Activated CD4-positive, alpha-beta T cell treated with anti-CD3 and anti-CD28 coated beads for 48 hours (primary cell): ENCODE measurements at places on chromosomes 6 and 20.
A peak's percentile ranks its signal among the peaks of the same experiment; 100 is the strongest.

DNA sequence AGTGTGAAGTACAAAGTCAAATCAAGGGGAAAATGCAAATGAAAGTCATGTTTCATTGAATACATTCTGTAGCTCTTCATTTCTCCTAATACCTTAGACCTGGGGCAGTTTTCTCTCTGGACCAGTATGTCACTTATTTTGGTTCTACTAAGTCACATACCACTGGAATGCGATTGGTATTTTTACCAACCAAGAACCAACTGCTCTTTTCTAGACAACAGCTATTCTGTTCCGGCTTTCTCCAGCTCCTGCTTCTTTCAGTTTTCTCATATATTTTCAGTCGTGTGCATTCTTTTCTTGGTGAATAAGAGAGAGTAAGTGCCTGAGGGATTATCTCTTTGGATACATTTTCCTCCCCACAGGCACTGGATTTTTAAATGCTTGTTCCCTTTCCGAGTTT lies 39.2 kb upstream of the SPACA1 start:
- DNase-seq = no peak

- DNase-seq = no peak
These were observed 404.8 kb downstream of the CD109 start for GRCh38 chr6:74100719-74101287.

GRCh38 chr6:66865771-66866170 lies 1158.7 kb upstream of the EYS start:
- no peak for DNase-seq

- DNase-seq = peak; percentile 59
These were observed 778 bp upstream of the LOC128125822 start for GRCh38 chr6:63571361-63572043.

DNA sequence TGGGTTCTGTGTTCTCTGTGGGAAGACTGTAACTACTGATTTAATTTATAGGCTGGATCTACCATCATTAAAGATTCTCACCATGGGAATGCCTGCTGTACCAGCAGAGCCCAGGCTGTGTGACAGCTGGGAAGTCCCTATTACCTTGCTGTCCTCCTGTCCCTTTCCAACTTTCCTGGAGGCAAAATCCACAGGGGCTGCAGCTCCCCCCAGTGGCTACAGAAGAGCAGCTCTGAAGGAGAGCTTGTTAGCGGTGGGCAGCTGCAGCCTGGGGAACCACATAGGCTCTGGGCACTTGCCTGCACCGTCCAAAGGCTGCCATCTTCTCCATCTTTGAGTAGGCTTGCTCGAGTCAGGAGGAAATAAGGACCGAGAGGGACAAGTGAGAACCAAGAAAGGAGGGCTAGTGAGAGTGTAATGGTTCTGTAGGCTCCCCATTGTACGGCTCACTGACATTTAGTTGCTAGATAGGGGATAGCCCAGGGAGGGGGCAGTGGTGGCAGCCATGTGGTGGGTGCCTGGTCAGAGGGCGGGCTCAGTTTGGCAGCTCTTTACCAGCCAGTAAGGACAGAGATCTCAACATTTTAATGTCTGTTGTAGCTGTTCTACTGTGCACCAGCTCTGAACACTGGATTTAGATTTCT lies 155.1 kb upstream of the MLIP start:
- DNase-seq = no peak

DNA sequence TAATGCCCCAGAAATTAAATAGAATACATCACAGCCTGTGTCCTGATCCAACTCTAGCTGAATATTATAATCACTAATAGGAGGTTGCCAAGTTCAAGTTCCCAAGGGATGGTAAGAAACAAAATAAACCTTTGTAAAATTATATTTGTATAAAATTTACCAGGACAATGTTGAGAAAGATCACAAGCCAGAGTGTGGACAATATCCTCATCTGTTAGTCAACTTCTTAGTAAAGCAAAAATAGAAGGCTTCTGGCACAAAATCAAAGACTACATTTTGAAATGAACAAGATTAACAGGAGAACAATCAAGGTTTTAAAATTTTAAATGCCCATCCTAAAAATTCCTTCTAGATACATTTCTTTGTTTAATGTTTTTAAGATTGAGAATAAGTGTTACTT lies 290.4 kb upstream of the HSF2 start:
- no peak for DNase-seq

DNA sequence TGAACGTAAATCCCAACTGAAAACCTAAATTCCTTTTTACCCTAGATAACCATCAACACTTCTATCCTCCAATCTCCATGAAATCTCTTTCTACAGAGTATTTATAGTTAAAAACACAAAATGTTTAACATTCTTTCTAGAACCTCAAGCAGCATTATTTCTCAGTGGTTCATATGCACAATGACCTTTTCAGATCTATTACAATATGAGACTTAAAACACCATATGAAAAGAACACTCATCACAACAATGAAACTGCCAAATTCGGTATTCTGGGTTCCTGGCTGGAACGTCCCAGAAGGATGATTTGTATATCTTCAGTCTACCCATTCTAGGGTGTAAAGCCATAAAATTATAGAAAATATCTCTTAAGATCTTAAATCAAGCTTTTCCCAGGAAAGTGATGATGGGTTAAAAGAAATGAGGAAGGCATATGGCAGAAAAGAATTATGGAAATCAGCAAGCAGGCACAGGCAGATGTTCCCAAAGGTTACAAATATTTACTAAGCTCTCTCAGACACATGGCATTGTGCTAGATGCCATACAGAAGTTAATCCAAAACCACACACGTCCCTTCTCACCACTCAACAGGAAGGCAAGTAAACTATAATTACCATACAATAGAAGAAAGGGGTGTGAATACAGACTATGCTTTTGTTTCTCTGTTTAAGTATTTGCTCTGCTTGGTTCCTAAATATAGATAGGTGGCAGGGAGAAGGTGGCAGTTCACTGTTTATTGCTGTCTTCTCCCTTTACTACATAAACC lies 118.0 kb downstream of the CHD6 start:
- DNase-seq = no peak

DNA sequence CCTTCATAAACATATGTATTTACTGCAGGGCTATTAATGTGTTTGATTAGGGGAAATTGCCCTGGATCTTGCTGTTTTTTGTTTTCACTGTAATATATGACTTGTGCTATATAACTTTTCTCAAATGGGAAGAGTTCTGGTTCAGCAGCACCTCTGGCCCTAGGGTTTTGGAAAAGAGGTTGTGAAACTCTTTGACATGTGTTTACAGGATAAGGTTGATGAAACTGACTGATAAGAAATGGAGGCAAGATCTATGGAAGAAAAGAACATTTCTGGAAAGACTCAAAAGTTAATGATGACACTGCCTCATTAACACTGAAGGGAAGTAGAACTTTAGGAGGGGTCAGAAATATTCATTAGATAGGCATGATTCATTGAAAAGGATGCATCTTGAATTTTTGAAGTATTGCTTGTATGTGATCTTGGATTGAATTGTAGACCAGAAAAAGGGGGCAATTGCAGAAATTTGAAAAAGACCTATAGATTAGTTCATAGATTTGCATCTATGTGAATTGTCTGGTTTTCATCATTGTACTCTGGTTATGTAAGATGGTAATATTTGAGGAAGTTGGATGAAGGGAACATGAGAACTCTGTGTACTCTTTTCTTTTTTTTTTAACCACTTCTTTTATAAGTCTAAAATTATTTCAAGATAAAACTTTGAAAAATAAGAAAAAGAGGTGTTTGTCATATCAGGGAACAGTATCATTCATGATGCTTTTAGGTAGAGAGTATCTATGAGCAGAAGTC lies 54.0 kb downstream of the UTRN start:
- no peak for DNase-seq

- DNase-seq = no peak
These were observed 411 bp downstream of the DSN1 start for GRCh38 chr20:36773107-36773596.

GRCh38 chr20:41278936-41279335 lies 38.6 kb downstream of the ZHX3 start:
- DNase-seq = no peak

- no peak for DNase-seq
These were observed 97.8 kb upstream of the CARMIL1 start for GRCh38 chr6:25181350-25181724.

DNA sequence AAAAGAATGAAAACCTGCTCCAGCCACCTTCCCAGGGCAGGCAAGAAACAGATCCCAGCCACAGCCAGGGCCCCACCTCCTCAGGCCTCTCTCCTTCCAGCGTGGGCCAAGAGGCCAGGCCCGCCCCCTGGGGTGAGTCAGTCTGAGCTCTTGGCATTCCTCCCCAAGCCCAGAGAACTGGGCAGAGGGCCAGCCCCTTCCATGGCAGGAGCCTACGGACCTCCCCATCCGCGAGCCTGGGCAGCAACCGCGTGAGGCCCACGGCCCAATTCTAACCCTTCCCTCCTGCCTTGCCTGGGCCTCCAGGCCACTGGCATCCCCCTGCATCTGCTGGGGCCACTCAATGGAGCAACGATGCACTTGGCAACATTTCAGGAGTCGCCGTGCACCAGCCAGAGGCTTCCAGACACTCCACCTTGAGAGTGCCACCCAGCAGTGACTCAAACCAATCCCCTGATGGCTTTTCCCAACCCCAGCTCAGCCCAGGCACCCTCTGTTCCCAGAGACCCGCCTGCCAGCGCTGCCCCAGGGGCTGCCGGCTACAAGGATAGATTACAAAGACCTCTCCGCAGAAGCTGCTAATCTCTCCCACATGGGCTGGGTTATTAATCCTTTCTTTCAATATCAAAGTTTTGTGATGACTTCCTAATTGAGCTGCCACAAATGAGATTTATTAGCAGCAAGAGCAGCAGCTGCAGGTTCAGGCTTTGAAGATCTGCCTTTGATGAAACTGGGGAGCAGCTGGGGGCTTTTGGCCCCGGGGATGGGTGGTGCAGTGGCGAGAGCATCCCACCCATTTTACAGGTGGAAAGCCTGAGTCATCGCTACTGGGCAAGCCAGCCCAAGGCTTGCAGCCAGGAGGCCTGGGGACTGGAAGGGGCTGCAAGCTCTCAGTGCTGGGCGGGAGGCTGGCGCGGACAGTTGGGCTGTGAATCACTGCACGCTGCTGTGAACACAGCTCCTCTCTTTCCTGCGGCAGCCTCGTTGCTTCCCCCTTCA lies 85.7 kb downstream of the NFATC2 start:
- DNase-seq = no peak

- DNase-seq = no peak
These were observed 32.5 kb downstream of the NDUFAF5 start for GRCh38 chr20:13817342-13817741.

DNA sequence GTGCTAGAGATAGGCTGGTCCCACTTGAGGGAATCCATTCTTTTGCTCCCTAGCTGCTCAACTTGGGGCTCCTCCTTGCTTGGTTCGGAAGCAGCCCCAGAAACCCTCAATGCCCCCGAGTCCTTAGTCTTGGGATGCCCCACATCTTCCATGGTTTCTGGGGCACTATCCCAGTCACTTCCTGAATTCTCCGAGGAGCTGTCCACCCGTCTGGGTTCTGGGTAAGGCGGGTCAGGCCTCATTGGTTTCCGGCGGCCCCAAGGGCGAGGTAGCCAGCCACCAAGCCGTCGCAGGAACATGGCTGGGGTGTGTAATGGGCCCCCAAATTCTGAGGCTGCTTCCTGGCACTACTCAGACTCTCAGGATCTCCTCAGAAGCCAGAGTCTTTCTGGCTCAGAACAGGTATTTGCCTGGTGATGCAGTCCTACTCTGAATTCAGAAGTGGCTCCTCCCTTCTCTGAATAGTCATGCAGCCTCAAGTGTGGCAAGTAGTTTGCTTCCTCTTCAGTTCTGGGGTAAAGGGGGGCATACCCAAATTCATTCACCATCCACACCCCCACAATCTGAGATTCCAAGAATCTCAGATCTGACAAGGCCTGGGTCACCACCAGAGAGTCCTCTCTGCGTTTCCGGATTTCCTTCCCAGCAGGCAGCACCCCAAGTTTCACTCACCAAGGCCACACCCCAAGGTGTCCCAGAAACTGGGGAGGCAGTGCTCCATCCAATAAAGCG lies 763 bp downstream of the C6orf47 start:
- peak; percentile 50 for DNase-seq

GRCh38 chr6:110101885-110102284 lies 77.6 kb downstream of the WASF1 start:
- no peak for DNase-seq

DNA sequence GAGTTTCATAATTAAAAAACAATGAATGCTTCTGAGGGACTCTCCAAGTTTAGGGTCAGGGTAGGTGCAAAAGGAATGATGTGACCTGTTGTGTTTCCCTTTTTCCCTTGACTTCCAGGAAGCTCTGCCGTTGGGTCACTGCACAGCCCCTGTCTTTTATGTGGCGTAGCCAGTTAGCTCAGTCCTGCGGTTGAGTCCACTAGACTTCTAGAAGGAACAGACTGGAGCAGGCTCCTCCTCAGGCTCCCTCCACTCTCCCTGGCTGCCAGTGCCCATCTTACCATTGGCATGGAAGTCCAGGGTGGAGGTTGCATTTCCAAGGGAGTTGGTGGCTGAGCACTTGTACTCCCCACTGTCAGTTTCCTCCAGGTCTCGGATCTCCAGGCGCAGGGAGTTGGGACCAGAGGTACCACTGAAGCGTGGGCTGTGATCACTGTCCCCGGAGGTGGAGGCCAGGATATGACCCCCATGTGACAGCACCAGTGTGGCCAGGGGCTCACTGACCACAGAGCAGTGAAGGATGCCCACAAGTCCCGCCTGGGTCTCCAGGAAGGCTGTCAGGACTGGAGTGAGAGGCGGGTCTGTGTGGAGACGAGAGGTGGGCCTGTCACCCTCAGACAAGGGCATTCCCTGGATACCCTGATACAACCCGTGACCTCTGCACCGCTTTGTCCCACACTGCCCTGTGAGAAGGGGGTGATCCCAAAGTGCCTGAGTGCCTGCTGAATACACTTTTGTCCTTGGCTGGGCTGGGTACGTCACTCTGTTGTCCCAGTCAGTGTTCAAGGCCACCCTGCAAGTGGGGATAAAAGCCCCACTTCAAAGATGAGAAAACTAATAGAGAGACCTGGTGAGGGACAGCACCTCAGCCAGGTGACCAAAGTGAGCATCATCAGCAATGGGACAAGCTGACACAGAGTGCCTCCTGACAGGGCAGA lies 11.1 kb downstream of the SIGLEC1 start:
- no peak for DNase-seq

GRCh38 chr6:34386316-34387137 lies 5.9 kb downstream of the NUDT3 start:
- no peak for DNase-seq

- no peak for DNase-seq
These were observed 21.8 kb upstream of the GMPR start for GRCh38 chr6:16216501-16217155.

GRCh38 chr6:148780918-148781436 lies 34.1 kb downstream of the UST start:
- DNase-seq = no peak

- peak; percentile 21 for DNase-seq
These were observed 27.4 kb upstream of the IGF2R start for GRCh38 chr6:159941286-159942113.

GRCh38 chr6:158472447-158472846 lies 87.4 kb upstream of the TMEM181 start:
- no peak for DNase-seq

- DNase-seq = no peak
These were observed 42.9 kb downstream of the ATXN1 start for GRCh38 chr6:16718356-16718755.

GRCh38 chr6:111993342-111993741 lies 60.6 kb upstream of the CCN6 start:
- DNase-seq = no peak

GRCh38 chr20:297098-297924 lies at the start of gene ZCCHC3:
Gene ZCCHC3, plus strand, starts transcription at chr20:297570. Its CDS starts 17 bp downstream, at chr20:297587.
- DNase-seq = peak; percentile 89

GRCh38 chr6:83770910-83771309 lies 62.0 kb upstream of the SNAP91 start:
- no peak for DNase-seq
